ENCODE measurements at places on chromosomes 4 and X.

DNA sequence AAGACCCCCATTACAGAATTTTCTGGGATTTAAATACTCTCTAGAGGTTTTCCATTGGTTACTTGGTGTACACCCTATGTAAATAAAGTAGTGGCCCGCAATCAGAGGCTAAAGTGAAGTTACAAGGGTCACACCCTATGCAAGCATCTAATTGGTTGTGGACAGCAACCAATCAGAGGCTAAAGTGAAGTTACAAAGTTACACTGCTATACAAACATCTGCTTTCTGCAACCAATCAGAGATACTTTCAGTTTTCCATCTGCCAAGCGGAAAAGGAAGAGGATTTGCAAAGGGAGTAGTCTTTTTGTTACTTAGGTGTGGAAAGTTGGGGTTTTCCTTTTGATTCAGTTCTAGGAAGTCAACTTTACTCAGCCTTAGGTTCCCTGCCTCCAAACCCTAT, 2.0 kb upstream of the ATRX start:
- DNase-seq, result no peak

GRCh38 chr4:179399054-179399782, 1957.0 kb upstream of the AGA start:
- no peak for DNase-seq

DNA sequence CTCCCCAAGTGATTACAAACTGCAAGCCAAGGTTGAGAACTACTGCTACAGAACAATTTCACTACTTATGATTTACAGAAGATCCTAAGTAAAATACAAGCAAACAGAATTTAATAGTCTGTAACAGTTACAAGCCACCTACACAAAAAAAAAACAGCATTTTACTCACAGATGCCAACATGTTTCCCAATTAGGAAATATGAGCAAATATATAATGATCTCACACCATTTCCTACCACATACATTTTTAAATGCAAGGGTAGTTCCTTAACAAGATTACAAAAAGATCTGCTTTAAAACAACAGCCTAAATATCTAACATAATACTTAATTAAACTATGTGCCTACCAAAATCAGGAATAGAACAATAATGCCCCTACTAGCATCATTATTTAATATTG, 63.4 kb downstream of the EFHC2 start:
- DNase-seq, result no peak

DNA sequence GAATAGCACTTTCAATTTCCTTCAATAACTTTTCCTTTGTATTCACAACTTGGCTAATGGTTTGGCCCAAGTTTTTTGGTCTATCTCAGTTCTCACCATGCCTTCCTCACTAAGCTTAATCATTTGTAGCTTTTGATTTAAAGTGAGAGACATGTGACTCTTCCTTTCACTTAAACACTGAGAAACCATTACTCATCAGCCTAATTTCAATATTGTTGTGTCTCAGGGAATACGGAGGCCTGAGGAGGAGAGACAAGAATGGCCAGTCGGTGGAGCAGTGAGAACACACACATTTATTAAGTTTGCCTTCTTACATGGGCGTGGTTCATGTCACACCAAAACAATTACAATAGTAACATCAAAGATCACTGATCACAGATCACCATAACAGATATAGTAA, 56.7 kb downstream of the TSPAN5 start:
- DNase-seq, result no peak

DNA sequence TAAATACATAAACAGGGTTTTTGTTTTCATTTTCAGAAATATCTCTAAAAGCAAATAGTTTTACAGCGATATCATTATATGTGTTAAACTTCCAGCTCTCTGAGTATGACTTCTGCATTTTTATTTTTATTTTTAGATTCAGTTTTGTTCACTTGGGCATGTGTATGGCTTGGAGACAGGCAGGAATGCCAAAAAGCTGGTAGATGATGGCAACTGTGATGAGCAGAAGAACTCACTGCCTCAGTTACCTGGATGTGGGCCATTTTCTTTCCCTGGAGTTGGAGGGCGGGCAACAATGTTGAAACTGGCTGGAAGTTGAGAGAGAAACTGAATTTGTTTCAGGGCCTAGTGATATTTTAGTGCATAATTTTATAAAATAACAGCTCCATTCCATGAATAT, 266.4 kb downstream of the ARHGAP24 start:
- DNase-seq, result no peak

DNA sequence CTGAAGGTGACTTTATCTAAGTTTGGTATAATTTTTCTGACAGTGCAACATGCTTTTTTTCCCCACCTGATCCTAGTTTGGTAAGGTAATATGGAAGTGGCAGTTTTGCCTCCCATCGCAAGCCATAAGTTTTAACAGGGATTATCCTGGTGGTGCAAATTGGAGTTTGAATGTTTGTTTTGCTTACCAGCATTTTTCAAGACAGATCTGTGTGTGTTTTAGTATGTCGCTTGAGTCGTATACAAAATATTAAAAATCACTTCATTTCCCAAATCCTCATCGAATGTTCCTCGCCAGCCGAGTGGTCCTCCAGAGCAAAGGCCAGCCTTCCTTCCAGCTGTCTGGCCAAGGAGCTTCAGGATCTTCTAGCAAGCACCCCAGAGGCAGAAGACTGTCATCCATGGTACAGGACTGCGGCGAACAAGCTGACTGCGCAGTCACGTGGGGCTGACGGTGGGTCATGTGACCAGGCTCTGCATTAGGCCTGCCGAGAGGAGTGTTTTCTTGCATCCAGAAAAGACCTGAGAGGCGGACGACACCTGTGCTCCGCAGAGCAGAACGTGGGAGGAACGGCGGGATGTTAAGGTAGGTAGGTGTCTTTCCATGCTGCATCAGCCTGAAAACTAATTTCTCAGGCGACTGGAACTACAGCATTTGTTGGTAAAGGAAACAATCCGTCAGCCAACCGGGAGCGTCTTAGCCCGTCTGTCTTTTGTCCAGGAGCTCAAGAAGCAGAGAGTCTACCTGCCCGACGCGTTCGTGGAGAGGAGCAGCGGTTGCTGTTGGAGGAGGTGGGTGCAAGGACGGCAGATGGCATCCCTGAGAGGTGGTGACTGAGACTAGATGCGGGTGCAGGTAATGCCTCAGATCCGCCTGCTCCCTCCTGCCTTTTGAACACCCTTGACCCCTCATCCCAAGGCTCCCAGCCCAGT, at the start of gene GPRASP3:
TSS of gene GPRASP3 (plus strand) at position 507 of the 932 bp plus-strand sequence. CDS start 28,253 bp downstream, outside the sequence.
- DNase-seq, result peak; percentile 66

- no peak for DNase-seq
Measured at GRCh38 chr4:1109898-1110506, 3.4 kb downstream of the RNF212 start.

GRCh38 chr4:10054571-10055041, 33.3 kb upstream of the SLC2A9 start:
- no peak for DNase-seq

DNA sequence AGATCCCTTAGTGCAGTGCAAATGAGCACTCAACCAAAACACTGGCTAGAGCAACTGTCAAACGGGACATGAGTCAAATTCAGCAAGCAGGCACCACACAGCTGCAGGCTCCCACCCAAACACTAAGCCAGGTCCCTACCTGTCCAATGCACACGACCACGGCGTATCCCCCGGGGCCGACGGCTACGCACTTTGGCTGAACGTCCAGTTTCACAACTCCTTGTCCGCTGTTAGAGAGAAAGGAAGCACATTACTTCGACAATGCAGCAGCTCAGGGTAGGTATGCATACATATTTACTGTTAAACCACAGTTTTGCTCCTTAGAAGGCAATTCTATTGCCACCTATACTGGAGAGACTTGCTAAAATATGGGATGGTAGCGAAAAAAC, 35.4 kb downstream of the WDR1 start:
- DNase-seq, result no peak

DNA sequence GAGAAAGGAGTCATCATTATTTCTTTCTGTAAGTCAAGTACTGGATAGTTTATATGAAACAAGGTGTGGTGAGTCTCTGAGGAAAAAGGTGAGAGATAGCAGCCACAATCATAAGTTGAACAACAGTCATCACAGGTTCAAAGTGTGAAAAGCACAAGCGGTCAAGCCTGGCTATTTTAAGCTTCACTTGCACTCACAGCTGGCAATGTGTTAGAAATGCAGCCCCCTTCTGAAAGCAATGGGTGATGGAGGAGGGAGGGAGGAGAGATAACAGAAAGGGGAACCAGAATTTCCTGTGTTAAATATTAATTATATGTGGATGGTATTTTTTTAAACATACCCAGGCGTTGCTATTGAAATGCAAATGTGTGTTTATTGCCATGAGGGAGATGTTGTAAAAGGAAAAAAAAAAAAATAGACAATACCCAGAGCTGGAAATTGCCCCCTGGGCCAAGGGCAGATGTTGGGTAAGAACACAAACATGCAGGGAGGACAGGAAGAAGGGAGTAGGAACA, 26.9 kb upstream of the BMP3 start:
- DNase-seq, result no peak

DNA sequence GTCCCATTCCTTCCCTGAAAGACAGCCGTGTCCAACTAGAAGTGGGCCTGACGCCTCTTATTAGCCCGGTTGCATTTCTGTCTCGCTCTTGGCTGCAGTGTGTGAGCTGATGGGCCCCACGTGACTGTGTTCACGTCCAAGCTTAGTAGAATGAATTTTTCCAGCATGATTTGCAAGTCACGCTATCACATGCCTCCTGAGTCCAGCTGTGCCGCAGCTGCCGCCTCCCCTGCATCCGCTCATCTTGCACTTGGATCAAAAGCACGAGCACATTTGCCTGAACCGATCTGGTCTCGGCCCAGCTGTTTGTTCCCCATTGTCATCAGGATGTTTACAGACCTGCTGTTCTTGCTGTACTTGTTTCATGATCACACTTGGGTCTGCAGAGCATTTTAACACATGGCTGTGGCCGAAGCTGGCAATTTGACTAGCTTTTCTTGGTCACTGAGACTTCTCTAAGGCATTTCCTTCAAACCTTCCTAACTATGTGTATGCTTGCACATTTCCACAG, 126.5 kb downstream of the KIT start:
- DNase-seq, result peak; percentile 58

- no peak for DNase-seq
Measured at GRCh38 chr4:159837071-159837470, 734.2 kb downstream of the RAPGEF2 start.

DNA sequence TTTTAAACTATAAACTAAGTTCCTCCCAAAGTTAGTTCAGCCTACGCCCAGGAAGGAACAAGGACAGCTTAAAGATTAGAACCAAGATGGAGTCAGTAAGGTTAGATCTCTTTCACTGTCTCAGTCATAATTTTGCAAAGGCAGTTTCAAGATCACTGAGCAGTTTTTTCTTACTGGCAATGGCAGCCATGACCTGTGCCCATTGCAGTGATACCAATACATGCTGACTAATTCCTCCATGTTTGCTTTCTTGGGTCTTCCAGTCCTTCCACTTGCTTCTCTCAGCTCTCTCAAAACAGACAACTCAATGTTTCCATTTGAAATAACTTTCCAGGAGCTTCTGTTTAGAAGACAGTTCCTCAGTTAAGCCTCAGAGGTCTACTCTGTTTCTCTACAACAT, 79.5 kb downstream of the PCDH18 start:
- no peak for DNase-seq

- no peak for DNase-seq
Measured at GRCh38 chrX:131322651-131323050, 33.5 kb upstream of the IGSF1 start.

GRCh38 chr4:89640620-89641366, 196.2 kb downstream of the SNCA start:
- no peak for DNase-seq

- DNase-seq, result no peak
Measured at GRCh38 chr4:38113132-38113531, 152.9 kb downstream of the PTTG2 start.

- no peak for DNase-seq
Measured at GRCh38 chr4:10105920-10106319, 10.7 kb downstream of the WDR1 start.

GRCh38 chrX:154648931-154649330, 4.4 kb downstream of the CTAG2 start:
- DNase-seq, result no peak

DNA sequence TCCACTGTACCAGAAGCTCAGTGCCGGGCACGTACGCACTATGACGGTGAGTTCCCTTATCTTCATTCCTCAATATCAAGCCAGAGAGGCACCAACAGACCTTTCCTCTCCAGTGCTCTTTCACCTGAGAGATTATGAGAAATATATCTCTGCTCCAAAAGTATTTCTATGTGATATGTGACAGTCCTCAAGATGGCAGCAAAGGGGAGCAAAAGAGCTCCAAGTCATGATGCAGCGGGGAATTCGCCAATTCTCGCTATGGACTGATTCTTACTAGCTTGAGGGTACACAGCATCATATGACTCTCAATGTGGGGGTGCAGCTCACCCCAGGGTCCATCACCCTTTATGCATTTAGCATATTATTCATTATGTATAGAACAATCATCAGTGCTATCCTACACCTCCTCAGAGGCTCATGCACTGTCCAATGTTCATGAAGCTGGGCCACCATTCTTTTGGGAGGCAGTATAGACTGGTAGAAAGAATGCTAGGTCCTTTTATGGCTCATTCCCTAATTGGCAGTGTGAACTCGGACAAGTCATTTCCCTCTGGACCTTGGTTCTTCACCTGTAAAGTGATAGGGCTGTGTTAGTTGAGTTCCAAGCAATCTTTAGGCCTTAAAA, 12.8 kb upstream of the IQSEC2 start:
- no peak for DNase-seq

- no peak for DNase-seq
Measured at GRCh38 chr4:4507923-4508322, 33.9 kb downstream of the STX18 start.

- no peak for DNase-seq
Measured at GRCh38 chr4:73608689-73609594, 11.3 kb downstream of the RASSF6 start.

DNA sequence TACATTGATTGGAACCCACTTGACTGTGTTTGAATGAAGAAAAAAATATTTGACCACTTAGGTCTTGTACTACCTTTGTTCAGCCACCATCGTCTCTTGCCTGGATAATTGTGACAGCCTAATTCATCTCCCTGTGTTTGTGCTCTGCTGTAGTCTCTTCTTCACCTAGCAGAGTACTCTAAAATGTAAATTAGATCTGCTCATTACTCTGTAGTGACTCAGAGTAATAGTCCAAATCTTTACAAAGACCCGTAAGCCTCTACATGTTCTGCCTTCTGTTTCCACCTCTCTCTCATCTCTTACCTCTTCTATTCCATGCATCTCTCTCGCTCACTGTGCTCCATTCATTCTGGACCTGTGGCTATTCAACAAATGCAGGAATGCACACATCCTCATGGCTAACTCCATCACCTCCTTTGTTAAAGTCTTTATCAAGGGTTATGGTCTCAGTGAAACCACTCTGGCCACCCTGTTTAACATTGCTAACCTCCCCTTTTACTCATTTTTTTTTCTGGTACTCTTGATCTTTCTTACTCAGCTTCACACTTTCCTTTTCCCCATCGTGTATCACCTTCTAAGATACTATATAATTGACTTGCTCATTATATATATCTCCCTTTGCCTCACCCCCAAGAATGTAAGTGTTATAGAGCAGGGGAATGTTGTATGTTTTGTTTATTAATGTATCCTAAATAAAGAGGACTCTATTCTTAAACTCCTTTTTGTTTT, 98.4 kb downstream of the STIM2 start:
- DNase-seq, result no peak

GRCh38 chrX:155841232-155841631, 39.9 kb upstream of the VAMP7 start:
- DNase-seq, result no peak

All from caudate nucleus (tissue), 63 donors.